Dermis blood vessel endothelial cell (primary cell): ENCODE measurements at places on chromosomes 12 and 14. TPM values are rescaled to one million over a fixed set of nuclear protein-coding genes. Genes with fewer than 3 reads are reported as not detected.

The RDH16 gene
- 0.17 TPM in 1 of 2 replicates, not detected in the other for total RNA-seq

The FAM186B gene
- total RNA-seq, result 0.19 and 0.34 TPM in 2 replicates

The PRPH gene
- total RNA-seq, result not detected in 2 replicates

- DNase-seq, result no peak
Observed at GRCh38 chr14:97442363-97442762, 645.2 kb downstream of the VRK1 start.

DNA sequence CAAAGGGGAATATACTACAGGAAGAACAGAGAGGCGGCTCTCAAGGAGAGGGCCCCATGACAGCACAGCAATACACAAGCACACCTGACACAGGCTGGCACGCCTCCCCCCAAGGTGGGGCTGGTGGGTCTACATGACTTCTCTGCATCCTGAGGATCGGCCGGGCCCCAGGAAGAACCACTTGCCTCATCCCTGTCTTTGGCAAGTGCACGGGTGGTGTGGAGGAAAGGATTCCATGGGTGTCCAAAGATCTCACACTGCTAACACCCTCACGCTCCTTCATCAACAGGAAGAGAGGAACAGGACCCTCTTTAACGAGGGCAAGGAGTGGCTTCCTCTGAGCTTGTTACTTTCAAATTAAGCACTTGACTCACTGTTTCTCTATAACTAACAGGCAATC is 7.3 kb downstream of the VAMP1 start:
- peak; percentile 30 for DNase-seq

DNA sequence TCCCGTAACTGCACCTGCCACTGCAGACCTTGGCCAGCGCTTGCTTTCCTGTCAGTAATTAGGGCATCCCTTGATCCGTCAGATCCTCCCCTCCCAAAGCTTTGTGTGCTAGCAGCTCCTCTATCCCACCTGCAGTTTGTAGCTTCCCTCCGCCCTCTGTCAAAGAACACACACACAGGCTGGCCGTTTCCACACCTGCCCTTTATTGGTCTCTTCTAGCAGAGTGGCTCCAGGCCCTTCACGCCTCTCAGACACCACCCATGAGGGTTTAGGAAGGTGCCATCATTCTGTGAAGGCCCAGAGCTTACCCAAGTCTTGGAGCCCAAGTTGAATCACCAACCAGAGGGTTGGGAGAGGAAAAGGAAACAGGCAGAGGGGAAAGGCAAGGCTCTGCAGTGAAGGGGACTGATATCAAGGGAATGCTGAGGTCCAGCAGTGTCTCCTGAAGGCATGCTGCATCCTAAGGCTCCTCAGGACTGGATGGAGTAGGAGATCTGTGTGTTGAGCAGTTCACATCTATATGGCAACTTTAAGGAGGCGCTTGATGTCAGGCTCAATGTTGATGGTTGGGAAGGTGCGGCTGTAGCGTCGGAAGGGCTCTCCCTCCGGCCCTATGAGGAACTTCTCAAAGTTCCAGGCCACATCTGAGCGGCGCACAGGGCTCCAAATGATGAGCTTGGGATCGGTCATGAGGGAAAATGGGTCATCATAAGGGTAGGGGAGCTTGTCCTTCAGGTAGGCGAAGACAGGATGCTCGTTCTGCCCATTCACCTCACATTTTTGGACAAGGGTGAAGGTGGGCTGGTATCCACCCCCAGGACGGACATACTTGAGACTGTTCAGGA is 3.4 kb downstream of the GPX2 start:
- DNase-seq, result no peak
